ENCODE measurements at places on chromosomes 6 and 20. TPM values are rescaled to one million over a fixed set of nuclear protein-coding genes. Genes with fewer than 3 reads are reported as not detected.

The AKIRIN2 gene
- total RNA-seq = 23.2 TPM

The RIPOR3 gene
- not detected for total RNA-seq

The TUBB2B gene
- 5.6 TPM for total RNA-seq

The TUBB2A gene
- 69.6 TPM for total RNA-seq
